ENCODE measurements at places on chromosomes 2 and 18.

DNA sequence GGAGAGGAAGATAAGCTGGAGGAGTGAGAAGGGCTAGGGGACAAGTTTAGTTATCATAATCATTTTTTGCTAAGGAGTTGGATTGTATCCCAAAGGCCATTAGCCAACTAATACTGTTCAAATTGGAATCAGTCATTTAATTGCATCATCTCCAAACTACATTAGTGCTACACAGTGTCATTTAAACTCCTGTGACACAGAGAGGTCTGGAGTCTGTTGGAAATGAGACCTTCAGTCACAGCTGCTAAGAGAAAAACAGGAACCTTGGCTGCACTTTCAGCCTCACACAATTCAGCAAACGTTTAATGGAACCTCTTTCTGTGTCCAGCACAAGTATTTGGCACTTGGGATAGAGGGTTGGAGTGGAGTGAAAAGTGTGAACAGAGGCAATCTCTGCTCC lies 175.5 kb upstream of the MGAT5 start:
- peak; percentile 32 for DNase-seq

- no peak for DNase-seq
These were observed 87.3 kb downstream of the ANTXR1 start for GRCh38 chr2:69100220-69100723.

DNA sequence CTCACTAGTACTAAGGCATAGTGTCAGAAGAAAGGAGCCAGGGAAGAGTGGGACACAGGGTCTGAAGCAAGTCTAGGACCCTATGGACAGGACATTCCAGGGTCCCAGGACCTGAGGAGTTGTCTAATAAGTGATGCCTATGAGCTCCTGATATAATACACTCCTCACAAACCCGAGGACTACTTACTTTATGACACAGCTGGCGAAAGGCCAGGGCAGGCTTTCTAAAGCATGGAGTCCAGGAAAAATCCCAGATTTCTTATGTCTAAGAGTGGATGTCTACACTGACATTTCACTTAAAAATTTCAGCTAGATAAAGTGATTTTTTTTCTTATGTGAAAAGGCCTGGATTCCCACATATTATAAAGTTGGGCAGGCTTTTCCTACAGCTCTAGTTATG lies 502.2 kb upstream of the SETBP1 start:
- DNase-seq, result no peak

- no peak for DNase-seq
These were observed 56.7 kb downstream of the SPTBN1 start for GRCh38 chr2:54512663-54513362.

- DNase-seq, result no peak
These were observed 3.1 kb upstream of the GORASP2 start for GRCh38 chr2:170925923-170926322.

DNA sequence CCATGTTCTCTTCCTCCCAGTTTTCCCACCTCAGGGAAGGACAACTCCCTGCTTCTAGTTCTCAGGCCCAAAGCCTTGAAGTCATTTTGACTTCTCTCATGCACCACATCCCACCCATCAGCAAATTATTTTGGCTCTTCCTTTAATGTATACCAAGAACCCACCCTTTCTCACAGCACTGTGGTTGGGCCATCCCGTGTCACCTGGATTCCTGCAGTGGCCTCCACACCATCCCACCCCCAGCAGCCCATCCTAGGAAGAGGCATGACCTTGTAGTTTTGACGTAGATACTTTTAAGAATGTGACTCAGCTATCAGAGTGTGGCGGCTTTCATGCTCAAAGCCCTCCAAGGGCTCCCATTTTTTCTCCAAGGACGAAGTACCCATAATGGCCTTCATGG lies 25.6 kb upstream of the CCDC68 start:
- no peak for DNase-seq
